ENCODE measurements at places on chromosomes 5 and 9. TPM values are rescaled to one million over a fixed set of nuclear protein-coding genes. Genes with fewer than 3 reads are reported as not detected.

DNA sequence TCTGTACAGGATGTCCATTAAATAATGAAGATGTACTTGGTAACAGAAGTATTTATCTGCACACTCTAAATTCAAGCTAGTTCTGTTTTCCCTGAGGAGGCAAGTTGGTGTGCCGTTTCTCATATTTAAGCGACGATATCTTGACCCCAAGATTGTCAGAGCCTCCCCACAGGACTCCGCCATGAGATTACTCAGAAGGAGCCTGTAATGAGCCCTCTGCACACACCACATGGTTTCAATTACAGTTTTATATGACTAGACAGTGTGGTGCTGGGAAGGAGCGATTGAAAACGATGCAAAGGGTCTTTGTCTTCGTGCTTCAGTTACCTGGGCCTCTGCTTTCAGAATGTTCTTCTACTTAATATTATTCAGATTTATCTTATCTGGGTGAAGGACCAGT, 840.4 kb upstream of the WWC1 start:
- DNase-seq = no peak

The NMUR2 gene
- not detected for total RNA-seq

DNA sequence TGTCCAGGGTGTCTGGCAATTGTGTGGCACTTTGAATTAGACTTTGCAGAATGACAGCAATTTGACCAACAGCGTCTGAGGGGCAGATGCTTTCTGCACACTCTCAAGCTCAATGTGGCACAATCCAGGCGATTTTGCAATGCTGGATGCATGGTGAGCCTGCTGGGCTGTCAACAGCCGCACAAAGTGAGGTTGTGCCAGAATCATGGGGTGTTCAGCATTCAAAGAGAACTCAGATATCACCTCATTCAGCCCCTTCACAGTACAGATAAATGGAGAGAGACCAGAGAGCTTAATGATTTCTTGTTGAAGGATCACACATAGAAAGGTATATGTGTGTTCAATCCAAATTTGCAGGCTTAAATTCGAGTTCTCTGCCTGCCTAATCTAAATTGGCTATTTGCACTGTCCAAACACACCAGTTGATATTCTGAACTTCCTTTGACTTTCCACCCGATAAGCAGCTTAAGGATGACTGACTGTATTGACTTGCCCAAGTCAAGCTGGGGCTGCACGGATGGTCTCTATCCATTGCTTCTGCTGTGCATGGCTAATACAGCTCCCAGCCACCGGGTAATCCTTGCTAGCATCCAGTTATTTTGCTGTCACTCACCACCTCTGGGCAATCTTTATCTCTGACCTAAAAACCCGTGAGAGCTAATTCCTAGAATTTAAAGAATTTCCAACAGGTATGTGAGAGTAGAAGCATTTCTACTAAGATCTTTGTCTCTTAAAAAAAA, 157.9 kb upstream of the TAS2R1 start:
- DNase-seq = peak; percentile 20

GRCh38 chr5:101687349-101687985, 608.6 kb downstream of the SLCO4C1 start:
- DNase-seq = no peak

DNA sequence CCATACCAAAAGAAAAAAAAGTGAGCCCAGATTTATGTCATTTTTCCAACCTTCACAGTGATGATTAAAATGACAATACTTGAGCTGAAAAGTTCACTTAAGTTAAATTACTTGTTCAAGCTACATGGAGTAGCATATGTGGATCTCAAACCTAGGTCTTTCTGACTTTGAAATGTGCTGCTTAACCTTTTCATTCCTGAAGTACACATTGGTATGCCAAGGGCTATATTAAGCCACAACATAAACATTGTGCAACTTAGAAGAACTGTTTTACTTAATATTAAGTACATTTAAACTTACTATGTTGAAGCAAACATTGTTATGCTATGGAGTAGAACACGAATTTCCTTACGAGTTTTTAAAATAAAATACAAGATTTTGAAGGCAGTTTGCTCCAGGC, 105.0 kb downstream of the GIN1 start:
- no peak for DNase-seq

GRCh38 chr5:161697001-161697400, 11.5 kb downstream of the GABRA6 start:
- no peak for DNase-seq

DNA sequence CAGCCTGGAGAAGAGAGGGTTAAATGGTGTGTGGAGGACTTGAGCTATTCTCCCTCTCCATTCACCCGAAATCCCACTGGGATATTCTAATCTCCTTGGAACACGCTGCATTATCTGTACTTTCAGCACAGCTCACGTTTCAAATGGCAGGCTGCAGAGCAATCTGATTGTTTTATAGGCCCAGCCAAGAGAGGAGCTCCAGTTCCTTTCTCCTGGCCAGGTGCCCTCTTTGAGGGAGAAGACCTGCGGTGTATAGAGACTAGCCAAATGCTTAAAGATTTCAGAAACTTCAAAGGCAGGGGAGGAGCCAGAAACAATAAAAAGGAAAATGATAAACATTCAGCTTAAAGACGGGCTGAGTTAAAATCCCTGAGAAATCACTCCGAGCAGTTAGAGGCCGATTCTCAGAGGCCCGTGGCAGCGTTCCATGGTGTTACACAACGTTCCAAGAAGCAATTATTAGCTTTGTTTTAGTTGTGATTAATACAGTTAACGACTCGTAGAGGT, 564.0 kb upstream of the KLF4 start:
- peak; percentile 61 for DNase-seq

The LMX1B gene
- total RNA-seq = 0.34 TPM

Data from heart right ventricle (tissue), 16 donors.